M059J (cell line): ENCODE measurements at places on chromosomes 7 and 10.

- no peak for DNase-seq
Observed at GRCh38 chr10:129949891-129950291, 14.2 kb downstream of the EBF3 start.

GRCh38 chr10:50610368-50610767 lies 13.4 kb downstream of the SGMS1 start:
- DNase-seq: no peak

DNA sequence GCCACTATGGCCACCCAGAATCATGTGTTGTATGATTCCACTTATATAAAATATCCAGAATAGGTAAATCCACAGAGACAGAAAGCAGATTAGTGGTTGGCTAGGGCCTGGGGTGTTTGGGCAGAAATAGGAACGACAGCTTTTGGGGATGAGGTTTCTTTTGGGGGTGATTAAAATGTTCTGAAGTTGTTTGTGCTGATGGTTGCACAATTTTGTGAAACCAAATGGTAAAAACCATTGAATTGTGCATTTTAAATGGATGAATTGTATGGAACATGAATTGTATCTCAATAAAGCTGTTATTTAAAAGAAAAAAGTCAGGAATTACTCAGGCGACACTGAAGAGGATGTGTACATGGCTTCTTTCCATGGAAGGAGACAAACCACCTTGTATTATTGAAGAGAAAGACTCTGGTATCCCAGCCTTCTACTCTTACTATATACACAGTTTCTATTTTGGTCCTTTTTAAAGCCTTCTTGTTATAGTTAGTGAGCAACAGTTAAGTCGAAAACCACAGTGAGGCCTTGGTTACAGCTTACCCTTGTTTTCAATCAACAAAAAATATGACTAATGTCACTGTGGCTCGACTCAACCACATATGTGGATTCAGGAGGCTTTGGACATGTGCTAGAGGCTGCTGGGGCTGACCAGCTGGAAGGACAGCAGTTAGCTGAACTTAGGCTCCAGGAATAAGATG lies 57.1 kb upstream of the KMT2E start:
- DNase-seq: peak; percentile 98

DNA sequence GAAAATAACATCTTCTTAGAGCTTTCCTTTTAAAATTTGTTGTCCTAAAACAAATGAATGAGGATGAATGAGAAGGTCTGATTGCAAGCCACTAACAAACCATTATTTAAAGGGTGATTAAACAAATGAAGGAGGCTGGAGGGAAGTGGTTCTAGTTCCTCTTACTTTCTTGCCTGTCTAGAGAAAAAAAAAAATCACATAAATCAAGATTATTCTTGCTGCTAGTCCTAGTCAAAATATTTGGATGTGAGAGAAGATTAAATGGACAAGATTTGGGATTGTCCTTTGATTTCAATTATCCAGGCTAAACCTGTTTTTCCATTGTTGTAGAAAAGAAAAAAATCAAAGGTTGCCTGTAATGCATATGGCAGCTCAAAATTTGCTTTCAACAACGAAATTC lies 3.3 kb downstream of the SKAP2 start:
- DNase-seq: no peak

DNA sequence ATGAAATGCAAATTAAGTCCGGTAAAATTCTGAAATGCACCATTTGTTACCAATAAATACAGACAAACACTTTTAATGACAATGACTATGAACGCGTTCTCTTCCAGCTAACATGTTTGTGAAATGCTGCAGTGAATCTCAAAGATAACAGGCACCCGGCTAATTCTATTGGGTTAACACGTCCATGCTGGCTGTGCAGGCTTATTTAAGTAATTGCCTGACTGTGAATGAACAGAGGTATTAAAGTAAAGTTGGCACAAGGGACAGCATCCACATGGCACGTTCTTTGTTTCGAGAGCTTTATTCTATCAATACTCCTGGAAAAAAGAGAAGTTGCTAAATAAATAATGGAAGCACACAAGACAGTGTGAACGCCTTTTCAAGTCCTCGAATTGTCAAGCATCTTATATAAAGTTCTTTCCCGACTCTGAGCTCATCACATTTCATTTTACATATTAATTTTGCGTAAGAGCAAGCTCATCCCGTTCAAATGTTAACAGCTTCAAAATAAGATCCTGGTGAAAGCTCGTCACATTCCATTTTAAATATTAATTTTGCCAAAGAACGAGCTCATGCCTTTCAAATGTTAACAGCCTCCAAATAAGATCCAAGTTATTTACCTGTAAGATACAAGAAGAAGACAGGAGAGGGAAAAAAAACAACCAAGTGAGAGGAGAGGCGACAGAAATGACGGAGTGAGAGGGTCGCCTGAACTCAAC lies 111.3 kb upstream of the RHEB start:
- no peak for DNase-seq

DNA sequence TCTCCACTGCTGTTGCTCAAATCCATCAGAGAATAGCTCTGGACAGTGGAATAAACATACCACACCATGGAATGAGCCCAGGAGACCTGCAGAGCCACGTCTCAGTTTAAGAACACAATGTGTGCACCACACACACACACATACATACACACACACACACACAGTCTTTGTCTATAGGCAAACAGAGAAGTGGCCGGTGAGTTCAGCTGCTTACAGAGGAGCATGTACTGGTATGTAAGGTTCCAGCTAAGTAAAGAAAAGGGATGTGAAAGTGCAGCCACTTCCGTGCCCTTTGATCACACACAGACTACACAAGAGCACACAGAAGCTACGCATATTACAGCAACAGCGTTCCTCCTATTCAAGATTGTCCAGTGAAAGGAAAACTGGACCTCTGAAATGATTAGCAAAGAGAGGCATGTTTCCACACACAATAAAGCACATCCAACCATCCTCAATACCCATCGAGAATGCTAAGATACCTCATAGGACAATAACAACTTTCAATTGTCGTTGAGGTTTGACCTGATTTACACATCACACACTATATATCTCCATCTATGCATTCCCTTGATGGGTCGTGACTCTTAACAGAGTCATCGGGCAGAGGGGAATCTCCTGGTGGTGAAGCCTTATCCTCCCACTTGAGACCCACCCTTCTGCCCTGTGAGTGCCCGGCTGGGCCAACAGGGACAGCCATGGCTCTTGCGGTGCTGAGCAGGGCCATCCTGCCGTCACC lies 23.6 kb downstream of the SLC35B4 start:
- DNase-seq: no peak

GRCh38 chr7:885893-886625 lies 9.7 kb downstream of the GET4 start:
- DNase-seq: no peak

GRCh38 chr7:66737667-66738066 lies 2.9 kb upstream of the RABGEF1 start:
- DNase-seq: no peak

DNA sequence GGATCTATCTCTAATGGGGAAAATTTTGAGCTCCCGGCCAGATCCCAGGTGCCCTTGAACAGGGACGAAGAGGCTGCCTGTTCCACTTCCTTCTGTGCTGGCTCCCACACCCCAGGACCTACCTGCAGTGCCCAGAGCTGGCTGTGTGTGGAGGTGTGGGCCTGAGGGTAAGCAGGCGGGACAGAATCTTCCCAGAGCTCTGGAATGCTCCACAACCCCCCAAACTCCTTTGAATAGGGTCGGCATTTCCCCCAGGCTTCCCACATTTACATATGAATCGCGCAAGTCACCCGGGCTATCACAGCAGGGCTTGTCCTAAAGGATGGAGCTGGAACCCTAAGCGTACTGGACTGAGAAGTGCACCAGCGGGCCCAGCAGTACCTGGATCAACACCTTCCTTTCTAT lies 95.9 kb downstream of the DNMBP start:
- DNase-seq: no peak

- DNase-seq: no peak
Observed at GRCh38 chr7:93142127-93142526, 6.1 kb downstream of the SAMD9L start.

DNA sequence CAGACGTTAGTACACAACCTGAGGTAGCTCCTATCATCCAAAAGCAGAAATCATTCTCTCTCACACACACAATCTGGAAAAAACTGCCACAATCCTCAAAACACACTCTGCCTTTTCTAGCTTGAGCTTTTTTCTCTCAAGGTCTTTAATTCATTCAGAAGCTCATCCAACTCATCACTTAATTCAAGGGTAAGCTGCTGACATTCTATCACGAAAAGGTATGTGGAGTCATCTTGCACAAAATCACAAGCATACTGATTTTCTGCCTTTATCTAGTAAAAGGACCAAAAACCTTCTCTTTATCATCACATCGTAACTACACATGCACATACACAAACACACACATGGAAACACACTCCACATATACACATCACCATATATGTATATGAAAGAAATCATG lies 32.0 kb downstream of the DOCK4 start:
- no peak for DNase-seq

DNA sequence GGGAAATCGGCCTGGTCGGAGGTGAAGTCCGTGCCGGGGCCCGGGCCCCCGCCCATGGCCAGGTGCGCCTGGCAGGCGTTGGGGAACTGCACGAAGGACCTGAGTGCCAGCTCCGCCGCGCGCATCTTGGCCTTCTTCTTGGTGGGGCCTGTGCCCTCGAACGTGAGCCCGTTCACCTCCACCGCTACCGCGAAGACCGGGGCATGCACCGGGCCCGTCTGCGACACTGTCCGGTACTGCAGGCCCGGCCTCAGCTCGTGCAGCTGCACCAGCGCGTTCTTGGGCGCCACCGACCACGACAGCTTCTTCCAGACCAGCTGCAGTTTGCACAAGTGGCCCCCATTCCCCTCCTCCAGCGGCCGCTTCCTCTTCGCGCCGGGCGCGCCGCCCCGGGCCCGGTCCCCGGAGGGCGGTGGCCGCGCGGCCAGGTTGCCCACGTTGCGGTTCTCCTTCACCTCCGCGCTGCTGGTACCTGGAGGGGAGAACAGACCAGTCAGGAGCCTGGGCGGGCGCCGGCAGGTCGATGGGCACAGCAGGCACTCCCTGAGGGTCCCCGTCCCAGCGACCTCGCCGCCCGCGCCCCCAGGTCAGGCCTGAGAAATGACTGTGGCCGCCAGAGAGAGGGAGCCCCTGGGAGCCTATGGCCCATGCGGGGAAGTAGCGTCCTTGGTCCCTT lies 307.4 kb downstream of the WDR37 start:
- no peak for DNase-seq

GRCh38 chr10:47361293-47361692 lies 13.1 kb downstream of the RBP3 start:
- DNase-seq: peak; percentile 34

DNA sequence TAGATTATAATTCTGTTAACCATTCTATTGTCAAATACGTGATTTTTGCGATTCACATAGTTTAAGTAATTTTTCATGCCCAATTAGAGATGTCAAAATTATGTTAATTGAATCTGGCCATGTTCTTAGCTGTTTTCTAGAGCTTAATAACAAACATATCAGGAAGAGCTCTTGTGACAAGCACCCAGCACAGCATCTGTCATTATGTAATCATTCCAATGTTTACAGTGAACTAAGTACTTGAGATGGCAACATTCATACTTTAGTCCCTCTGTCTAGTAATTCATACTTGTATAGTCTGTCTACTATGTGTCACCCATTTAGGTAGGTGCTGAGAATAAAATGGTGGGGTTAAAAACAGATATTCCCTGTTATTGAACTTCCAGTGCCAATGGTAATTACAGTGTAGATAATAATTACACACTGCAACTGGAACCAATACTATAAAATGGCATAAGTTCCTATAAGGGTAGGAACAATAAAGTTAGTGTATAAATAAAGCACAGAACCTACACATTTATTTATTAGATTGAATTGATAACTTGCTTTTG lies 55.2 kb downstream of the ZEB1 start:
- no peak for DNase-seq

DNA sequence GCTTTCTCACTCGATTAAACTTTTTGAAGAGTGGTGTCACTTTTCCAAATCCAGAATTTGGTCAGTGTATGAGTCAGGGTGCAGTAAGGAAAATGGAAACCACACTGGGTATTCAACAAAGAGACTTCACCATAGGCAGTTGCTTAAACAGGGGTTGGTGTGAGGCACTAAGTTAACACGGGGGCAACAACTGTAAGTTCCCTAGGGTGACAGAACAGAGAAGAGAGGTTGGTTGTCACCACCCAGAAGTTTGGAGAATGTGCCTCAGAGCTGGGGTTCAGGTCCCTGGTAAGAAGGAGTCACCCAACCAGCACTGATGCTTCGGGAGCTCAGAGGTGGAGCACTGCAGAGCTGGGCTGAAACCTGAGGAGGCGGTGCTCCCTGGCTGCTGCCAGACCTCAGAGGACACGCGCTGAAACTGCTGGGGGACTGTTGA lies 170.4 kb downstream of the ARID5B start:
- DNase-seq: peak; percentile 75

GRCh38 chr10:44281089-44281613 lies 103.7 kb downstream of the CXCL12 start:
- DNase-seq: peak; percentile 70

GRCh38 chr7:142365410-142365842 lies 107.6 kb upstream of the PRSS58 start:
- no peak for DNase-seq

GRCh38 chr10:71093531-71093930 lies 118.8 kb upstream of the UNC5B start:
- DNase-seq: no peak

- no peak for DNase-seq
Observed at GRCh38 chr7:102849079-102849478, 63.7 kb upstream of the LRRC17 start.

DNA sequence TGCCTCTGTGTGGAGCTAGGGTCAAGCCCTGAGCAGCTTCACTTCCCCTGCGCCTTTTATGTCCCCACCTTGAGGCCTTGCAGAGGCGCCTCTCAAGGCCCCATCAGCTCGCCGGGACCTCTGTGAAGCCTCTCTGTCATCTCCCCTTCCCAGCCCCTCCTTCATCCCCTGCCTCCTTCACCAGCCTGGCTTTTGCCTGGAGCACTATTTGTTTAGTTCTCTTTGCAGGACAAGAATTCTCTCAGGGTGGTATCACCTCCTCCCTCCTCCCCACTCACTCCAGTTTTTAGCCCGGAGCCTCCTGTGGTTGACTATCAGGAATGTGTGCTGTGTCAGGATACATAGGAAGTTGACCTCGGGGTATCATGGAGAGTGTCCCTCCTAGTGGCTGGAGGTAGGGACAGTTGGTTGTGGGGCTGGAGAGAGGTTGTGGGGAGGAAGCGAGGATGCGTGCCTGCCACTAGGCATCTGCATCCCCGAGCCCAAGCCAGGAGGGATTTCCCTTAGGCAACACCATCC lies 89.8 kb upstream of the ANLN start:
- peak; percentile 84 for DNase-seq

GRCh38 chr7:102436118-102436517 lies 2.7 kb downstream of the ORAI2 start:
- no peak for DNase-seq

DNA sequence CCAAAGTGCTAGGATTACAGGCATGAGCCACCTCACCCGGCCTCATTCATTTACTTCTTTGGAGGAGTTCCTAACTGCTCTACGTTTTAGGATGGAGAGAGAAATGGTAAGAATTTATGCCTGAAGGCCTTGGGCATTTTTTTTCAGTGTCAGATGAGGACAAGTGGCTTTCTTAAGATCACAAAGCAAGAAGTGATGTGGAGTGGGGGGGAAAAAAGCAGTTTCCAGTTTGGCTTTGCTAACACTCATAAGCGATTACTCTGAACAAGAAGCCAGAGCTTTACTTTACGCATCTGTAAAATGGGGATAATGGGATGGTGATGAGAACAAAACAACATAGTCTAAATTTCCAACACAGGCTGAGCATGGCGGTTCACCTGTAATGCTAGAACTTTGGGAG lies 2.6 kb upstream of the PPIA start:
- peak; percentile 95 for DNase-seq
